ENCODE measurements at places on chromosomes 11 and 22. TPM values are rescaled to one million over a fixed set of nuclear protein-coding genes. Genes with fewer than 3 reads are reported as not detected.
A peak's percentile ranks its signal among the peaks of the same experiment; 100 is the strongest.

The ATG13 gene
- total RNA-seq = 91.0 TPM

DNA sequence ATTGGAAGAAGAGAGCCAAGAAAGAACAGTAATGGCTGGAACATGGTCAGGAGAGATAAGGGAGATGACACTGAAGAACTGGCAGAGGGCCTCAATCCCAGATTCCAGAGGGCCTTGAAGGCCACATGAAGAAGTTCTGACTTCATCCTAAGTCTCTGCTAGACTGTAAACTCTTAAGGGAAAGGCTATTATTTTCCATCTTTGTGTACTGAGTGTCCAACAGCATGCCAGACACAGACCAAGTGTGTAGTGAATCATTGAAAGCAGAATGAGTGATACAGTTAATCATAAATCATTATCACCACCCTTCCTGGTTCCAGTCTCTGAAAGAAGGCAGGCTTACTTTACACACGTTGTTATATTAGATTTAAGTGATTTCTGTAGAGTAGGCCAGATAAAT lies 185.3 kb upstream of the C11orf87 start:
- no peak for DNase-seq

The ADAMTS8 gene
- 14.1 TPM for total RNA-seq

The OR6T1 gene
- total RNA-seq = not detected

DNA sequence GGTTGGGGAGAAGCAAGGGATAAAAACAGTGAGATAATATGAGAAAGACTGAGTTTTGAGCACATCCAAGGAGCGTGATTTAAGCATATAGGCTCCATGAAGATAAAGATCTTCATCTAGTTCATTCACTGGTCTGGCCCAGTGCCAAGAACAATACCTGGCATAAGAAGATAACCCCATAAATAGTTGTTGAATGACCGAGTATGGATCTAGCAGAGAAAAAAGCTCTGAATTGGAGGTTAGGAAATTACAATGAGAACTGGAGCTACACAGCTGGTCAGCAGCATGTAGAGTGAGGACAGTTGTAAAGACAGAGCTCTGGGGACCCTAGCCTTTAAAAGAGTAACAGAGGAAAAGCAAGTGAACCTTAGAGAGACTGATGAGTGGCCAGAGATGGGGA lies 33.0 kb upstream of the PAK1 start:
- peak; percentile 25 for DNase-seq

The H19 gene
- total RNA-seq = 67.3 TPM

DNA sequence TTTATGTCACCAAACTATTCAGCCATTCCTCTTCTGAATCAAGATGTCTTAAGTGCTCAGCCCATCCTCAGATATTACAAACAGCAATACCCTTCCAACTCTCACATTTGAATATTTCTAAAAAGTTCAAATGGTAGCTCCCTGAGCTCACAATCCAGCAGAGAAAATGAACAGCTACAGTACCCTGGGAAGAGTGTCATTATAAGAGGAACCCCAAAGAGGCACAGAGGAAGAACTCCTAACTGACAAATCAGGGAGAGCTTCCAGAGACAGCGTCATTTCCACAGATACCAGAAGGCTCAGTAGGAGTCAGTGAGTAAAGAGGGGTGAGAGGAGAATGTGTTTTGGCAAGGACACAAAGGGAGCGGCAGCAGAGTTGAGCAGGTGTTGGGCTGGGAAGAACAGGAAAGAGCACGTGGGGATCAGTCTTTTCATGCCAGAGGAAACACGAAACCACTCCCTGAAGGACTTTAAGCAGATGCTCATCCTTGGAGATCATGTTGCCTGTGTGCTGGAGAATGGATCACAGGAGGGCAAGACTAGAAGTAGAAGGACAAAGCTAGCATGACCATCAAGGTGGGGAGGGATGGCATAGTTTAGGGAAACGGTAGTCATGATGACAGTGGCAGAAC lies 4.3 kb downstream of the CLTCL1 start:
- DNase-seq = no peak

The CTSD gene
- total RNA-seq = 2,163 TPM

The YAP1 gene
- total RNA-seq = 154 TPM

DNA sequence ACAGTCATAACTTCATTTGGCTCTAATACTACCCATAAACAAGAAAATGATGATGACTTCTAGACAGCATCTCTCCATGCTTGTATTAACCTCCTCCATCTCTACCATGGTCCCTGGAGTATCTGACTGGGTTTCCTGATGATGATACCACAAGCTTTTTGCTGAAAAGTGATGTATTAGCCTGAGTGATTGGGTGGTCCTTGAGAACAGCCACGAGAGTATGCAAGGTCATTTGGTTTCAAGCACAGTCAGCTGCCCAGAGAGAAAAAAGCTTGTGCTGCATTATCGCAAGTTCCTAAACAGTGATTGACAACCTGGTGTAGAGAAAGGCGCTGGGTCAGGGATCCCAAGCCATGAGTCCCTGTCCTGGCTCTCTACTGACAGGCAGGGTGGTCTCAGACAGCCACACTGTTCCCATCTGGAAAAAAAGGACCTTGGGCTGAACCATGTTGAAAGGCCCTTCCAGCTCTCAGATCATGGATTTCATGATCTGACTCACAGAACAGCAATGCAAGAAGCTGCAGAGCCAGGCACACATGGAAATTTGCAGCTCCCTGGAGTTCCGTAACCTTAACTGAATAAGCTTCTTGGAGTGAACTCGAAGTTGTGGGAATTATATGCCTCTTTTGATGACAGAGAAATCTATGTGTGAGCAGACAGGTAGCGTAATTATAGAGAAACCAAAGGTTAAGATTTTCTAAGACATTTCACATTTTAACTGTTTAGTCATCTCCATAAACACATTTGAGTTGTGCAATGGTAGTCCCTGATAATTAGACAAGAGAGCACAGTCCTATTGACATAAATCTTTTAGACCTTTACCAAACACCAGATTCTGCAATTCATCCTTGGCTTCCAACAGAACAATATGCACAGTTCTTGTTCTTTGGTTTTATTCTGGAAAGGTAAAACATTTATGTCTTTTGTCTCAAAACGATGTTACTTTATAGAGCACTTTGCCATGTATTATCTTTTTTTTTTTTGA lies 54.1 kb upstream of the UBASH3B start:
- no peak for DNase-seq

DNA sequence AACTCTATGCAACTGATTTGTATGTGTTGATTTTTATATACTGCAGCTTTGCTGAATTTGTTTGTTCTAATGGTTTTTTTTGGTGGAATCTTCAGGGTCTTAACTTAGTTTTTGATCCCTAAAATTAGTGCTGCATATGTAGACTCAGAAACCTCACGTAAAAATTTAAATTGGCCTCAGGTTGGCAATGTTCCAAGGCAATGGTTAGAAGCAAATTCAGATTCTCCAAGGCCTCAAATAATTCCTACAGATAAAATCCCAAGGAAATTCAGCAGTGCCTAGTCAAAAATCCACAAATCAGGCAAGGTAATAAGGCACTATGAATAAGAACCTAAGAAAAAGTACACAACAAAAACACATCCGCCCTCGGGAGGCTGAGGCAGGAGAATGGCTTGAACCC lies 9.5 kb downstream of the PDE3B start:
- no peak for DNase-seq

DNA sequence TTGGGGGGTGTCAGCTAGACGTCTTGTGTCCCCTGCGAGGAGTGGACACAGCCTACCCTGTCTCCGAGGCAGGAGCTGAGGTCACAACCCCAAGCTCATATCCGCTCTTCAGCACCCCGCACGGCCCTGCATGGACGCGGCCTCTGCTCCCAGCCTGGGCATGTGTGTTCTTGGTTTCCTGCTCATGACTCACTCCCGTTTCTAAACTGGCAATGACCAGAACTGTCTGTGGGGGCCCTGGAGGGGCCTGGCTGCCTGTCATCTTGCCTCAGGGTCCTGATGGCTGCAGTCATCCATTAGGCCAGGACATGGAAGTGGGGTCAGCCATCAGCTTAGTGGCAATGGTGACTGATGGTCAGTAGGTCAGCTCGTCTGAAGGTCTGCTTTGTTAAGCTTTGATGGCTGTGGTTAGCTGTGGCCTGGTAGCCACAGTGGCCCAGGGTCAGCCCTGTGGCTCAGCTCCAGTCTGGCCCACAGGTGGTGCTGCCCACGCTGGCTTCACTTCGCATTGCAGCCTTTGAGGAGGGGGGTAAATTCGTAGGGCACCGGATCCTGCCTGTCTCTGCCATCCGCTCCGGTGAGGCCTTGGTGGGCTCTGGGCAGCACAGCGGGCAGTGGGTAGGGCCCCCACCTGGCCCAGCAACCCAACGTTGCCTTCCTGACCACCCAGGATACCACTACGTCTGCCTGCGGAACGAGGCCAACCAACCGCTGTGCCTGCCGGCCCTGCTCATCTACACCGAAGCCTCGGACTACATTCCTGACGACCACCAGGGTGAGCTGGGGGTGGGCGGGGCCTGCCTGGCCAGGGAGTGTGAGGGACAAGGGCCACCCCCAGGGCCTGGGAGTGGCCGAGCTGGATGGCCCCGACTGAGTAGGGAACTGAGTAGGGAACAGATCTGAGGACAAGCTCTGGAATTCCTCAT lies 12.0 kb downstream of the PLCB3 start:
- no peak for DNase-seq

DNA sequence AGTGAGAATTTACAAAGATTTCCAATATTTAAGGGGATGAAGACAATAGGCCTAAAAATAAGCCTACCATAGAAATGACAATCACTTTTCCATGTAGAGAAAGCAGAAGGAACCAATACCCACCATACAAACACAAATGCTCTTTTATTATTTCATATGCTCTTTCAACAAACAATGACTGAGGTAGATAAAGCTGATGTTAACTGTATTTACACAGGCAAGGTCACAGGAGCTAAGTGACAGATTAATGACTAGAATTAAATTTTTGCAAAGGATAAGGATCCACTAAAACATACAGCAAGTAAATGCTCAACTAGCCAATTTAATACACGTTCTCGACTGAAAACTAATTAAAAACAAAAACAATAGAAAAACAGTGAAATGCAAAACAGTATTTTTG lies 34.2 kb downstream of the PICALM start:
- DNase-seq = no peak

The OR10A2 gene
- total RNA-seq = not detected

- DNase-seq = no peak
Measured at GRCh38 chr11:126893796-126894195, 106.8 kb downstream of the KIRREL3 start.

The ABCG4 gene
- total RNA-seq = 0.17 TPM

The SLC29A2 gene
- 19.0 TPM for total RNA-seq

GRCh38 chr11:34745195-34745594 lies 124.3 kb downstream of the EHF start:
- DNase-seq = peak; percentile 33

The ZNF70 gene
- 6.8 TPM for total RNA-seq

- no peak for DNase-seq
Measured at GRCh38 chr11:58924230-58924629, 15.1 kb upstream of the GLYATL1 start.

DNA sequence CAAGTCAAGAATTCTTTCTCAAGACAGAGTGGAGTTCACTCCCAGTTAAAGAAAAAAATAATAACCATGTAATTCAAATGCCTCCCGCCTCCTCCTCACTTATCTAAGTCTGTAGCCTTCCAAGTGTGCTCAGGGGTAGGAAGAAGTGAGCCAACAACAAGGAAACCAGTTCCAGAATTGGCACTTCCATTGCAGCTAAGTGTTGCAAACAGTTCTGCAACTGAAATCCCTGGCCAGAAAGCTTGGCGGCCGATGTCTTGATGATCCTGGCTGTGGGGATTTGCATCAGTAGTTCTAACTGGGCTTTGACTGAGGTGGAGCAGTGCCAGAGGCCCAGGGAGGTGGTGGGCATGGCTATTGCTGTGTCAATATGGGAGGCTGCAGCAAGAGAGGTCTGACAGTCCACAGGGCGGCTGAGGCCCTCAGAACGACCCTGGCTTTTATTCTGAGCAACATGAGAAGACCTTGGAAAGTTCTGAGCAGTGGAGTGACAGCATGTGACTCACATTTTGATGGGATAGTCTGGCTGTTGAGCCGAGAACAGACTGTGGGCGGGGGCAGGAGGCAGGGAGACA lies 19.2 kb downstream of the DHCR7 start:
- no peak for DNase-seq

GRCh38 chr11:124578761-124579160 lies 9.0 kb downstream of the OR8A1 start:
- DNase-seq = no peak

DNA sequence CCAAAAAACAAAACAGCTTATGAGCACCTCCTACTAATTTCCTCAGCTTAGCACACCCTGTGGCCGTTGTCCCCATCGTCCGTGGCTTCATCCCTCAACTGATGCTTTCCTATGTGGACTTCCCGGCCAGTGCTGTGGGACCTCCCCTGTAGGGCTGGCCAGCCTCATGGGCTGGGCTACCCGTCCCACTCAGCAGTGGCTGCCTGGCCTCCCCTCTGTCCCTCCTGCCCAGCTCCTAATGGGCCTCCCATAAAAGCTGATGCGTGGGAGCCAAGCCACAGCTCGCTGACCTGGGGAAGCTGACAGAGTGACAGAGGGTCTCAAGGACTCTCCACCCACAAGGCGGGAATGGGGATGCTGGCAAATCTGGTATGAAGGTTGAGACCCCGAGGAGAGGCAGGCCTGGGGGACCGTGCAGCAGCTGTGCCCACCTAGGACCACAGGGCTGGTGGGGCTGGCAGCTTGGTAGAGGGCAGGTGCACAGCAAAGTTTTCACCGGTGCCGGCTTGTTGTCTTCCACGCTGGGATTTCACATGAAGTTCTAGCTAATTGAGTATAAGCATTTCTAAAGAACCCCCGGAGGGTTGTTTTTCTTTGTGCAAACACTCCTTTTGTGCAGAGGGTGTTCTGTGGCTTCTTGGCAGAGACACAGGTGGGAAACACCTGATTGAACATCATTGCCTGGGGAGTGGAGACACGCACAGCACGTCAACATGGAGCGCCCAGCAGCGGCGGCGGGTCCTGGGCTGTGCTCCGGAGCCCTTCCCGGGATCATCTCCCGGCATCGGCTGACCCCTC lies 23.2 kb downstream of the TBX1 start:
- no peak for DNase-seq

DNA sequence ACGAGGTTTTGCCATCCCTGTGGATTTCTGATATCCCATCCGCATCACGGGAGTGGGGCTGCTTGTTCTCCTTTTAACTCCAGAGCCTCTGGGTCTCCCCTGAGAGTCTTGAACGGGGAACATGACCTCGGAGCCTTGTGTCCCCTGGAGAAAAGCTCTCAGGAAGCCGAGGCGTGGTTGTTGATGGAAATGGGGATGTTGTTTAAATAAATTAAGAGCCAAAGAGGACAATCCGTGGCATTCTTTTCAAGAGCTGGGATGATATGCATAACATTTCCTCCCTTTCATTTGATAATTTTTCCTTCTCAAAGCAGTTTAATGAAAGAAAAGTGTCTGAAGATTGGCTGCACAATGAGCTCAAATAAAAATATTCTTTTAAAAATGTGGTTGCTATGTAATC lies 14.2 kb downstream of the TSPAN18 start:
- DNase-seq = no peak

- peak; percentile 66 for DNase-seq
Measured at GRCh38 chr22:45511847-45512261, 9.2 kb downstream of the FBLN1 start.

All from mucosa of gallbladder (tissue), 1 donor.